ENCODE measurements at places on chromosomes 2 and 18.
A peak's percentile ranks its signal among the peaks of the same experiment; 100 is the strongest.

DNA sequence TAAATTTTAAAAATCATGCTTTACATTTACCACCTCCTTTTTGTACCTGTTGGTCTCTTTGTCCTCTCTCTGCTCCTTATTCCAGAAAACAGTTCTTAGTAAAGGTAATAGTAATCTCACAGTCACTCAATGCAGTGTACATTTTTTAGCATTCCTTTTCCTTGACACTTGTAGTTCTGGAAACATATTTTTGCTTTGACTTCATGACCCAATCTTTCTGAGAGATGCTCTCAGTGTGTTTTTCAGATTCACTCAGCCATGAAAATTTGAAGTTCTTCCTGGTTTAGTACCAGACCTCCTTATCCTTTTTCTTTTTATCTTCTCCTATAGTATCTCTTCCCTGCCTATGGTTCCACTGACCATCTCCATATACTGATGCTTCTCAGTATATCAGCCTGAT is 747.5 kb upstream of the ZEB2 start:
- DNase-seq = no peak

- DNase-seq = no peak
Measured at GRCh38 chr2:147172493-147173188, 672.2 kb upstream of the ACVR2A start.

- DNase-seq = no peak
Measured at GRCh38 chr18:25305584-25305983, 46.4 kb downstream of the ZNF521 start.

GRCh38 chr2:218229239-218229638 is 12.2 kb downstream of the ARPC2 start:
- no peak for DNase-seq

GRCh38 chr2:20577495-20578235 is 73.2 kb downstream of the HS1BP3 start:
- no peak for DNase-seq

GRCh38 chr18:13159579-13159978 is 59.0 kb upstream of the LDLRAD4 start:
- no peak for DNase-seq

GRCh38 chr2:109694190-109694589 is 80.0 kb downstream of the SOWAHC start:
- no peak for DNase-seq

- DNase-seq = no peak
Measured at GRCh38 chr18:49647496-49648168, 85.8 kb downstream of the LIPG start.

- no peak for DNase-seq
Measured at GRCh38 chr18:13558124-13558523, 168.2 kb downstream of the FAM210A start.

GRCh38 chr2:55051026-55051866 is 995 bp upstream of the RTN4 start:
- no peak for DNase-seq

DNA sequence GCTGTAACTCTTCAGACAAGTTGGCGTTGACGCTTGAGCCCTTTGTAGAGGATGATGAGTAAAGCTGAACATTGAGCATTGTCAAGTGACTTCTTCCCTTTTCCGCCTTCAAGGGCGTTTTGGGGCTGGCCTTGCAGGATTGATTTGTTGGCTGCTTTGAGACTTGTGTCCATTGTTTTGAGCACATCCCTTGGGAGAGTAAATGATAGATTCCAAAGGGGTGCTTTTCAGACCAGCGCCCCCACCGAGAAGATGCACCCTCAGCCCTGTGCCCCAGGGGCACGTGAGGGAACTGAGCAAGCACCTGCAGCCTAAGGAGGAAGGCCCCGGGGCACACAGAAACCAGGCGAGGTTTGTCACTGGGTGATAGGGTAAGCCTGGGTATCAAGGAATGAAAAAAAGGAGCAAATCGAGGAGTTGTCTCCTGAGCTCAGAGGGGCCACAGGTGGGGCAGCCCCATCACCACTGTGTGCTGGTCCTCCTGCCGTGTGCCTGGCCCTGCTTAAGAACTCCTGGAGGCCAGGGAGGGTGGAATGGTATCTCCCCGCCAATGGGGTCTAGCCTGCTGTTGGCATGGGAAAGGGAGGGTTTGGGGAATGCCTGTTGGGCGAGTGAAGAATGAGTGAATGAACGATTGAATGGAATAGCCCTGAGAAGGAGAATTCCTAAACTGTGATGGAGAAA is 64.0 kb downstream of the RAB31 start:
- DNase-seq = no peak

DNA sequence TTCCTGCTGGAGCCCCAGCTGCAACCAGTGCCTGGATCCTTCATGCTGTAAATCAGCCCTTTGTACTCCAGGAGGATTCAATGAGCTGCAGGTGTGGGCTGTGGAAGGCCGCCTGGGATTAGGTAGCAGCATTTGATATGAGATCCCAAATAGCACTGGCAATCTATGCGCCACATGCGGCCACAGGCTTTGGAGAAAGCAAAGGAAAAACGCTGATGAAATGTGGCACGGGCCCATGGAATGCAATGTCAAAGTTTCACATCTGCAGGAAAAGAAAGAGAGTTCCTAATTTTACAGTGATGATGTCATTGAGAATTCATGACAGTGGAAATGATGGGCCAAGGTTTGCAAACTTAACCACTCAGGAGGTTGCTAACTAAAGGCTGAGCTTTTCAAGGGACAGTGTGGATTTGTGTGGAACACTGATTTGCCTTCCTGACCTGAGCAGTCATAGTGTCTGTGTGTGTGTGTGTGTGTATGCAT is 216.4 kb upstream of the OSR1 start:
- DNase-seq = no peak

DNA sequence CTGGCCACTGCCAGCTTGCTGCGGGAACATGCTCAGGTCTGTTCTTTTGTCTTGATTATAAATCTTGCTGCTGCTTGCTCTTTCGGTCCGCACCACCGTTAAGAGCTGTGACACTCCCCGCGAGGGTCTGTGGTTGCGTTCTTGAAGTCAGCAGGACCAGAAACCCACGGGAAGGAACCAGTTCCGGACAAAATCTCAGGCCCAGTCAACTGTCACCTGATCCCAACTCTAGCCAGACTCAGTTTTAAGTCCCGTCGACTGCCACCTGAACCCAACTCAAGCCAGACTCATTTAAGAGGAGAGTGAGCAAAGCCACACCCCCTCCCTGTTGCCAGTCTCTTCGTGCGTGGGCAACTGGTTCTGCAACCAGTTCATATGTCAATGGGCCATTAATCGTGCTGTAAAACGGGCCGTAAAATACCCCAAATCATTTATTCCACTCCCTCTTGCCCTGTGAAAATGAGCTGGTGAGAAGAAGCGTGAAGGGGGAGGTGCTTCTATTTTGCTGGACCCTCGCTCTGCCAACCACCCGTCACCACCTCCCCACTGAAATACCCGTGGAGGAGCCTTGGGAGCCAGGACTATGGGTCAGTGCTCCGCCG is 224.3 kb downstream of the NDUFA10 start:
- DNase-seq = no peak

DNA sequence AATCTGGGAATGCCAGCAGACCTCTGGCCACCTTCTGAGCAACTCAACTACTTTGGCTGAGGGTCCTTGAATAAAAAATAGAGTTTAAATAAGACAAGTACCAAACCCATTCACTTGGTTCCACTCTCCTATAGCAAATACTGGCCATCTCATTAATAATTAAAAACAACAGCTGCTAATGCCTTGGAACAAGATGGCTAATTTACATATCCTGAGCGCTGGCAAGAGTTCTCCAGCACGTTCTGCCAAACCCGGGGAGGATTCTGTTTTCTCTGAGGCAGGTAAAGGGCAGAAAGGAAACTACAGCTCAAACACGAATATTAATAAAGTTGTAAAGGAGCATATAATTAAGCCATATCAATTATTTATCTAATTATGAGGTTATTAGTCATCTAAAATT is 1123.7 kb downstream of the TDRD15 start:
- DNase-seq = no peak

- peak; percentile 3 for DNase-seq
Measured at GRCh38 chr2:74876081-74876886, 42.4 kb downstream of the HK2 start.

DNA sequence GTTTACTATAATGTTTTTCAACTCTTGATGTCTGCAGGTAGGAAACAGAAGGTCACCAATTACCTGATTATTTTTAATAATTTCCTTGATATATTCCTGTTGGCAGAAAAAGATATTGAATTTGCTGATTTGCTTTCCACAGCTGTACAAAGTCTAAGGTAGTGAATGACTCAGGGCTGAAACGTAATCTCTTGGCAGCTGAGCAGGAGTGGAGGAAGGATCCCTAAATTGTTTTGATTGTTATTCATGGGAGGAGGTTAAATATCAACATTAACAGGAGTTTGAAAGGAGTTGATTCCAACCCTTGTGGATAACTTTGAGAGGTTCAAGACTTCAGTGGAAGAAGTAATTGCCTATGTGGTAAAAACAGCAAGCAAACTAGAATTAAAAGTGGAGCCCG is 345.2 kb upstream of the SLC8A1 start:
- no peak for DNase-seq

GRCh38 chr2:82527124-82527523 is 1932.0 kb downstream of the SUCLG1 start:
- DNase-seq = no peak

- DNase-seq = no peak
Measured at GRCh38 chr2:22221006-22221405, 1097.2 kb downstream of the TDRD15 start.

GRCh38 chr2:16940214-16940613 is 274.6 kb upstream of the CYRIA start:
- no peak for DNase-seq

DNA sequence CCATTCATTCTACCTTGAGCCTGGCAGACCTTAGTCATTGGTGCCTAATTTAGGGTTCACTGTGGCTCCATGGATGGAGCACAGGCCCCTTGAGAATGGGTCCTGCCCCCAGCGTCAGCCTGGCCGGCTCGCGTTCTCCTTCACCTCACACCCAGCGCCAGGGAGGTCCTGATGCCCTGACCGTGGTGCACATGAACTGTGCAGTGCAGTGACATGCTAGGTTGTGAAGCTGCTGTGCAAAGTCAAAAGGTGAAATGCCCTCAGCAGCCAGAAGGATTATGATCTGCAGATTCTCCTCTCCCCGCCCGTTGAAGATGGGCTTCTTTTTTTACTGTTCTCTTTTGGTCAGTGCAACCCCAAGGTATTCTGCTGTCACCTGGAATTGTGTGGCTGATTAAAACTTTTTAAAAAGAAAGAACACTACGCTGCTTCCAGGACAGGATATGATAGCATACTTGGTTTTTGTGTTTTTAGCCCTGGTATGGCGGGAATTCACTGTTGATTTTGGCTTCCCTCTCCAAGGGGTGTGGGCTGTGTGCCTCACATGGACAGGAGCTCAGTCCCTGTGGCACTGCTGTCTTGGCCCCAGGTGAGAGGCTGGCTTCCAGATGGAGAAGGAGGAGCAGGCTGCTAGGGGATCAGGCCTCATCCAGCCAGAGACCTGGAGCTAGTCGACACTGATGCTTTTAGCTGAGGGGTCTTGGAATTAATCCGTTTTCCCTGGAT is 49.4 kb upstream of the MCFD2 start:
- no peak for DNase-seq

DNA sequence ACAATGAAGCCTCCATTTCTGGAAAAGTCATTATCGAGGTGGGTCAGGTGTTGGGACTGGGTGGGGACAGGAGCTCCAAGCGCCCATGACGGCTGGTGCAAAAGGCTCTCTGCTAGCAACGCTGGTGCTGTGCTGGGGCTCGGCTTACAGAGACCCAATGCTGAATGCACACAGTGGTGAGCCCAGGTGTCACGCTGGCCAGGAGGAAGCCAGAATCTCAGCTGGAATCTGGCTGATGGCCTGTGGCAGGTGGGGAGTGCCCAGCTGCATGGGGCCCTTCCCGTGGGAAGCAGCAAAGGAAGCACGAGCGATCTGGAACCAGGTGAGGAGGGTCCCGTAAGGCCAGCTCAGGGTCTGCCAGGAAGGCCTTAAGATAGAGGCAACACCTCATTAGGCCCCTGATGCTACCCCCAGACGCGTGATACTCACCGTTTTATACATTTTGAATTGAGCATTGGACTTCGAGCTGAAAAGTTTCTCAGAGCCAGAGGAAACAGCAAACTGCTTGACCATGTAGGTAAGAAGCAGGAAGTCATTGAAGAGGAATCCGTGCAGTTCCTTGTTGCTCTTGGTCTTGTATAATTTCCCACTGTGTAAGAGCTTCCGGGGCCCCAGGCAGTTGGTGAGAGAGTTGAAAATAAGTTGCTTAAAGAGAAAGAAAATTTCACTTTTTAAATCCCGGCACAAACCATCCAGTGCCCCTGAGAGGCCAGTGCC is 34.7 kb downstream of the FAM228A start:
- no peak for DNase-seq

DNA sequence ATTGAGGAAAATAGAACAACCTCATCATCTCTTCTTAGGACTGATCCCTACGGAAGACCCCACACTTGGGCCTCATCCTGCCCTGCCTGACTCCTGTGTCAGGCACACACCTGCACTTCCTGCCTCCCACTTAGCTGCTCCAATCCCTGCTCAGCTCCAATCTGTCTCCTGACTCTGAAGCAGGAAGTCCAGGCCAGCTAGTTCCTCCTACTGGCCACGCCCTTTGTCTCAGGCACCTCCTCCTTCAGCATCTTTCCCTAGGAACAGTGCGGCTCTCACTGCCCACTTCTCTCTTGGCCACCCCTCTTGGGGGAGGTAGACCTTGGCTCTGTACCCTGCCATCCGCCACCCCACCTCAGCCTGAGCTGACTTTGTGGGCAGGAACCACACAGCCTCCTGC is 135.8 kb downstream of the CELF4 start:
- no peak for DNase-seq

- DNase-seq = no peak
Measured at GRCh38 chr2:164511738-164512137, 109.5 kb downstream of the GRB14 start.

- no peak for DNase-seq
Measured at GRCh38 chr2:155310589-155310988, 612.1 kb downstream of the KCNJ3 start.

GRCh38 chr2:113741091-113741490 is 15.4 kb downstream of the SLC35F5 start:
- no peak for DNase-seq

Data from stimulated activated CD8-positive, alpha-beta memory T cell treated with anti-CD3 and anti-CD28 coated beads, Interleukin-4, amount 100 ng/mL, for 4 hours (primary cell).